CD8-positive, alpha-beta memory T cell (primary cell): ENCODE measurements at places on chromosomes 12 and 14. TPM values are rescaled to one million over a fixed set of nuclear protein-coding genes. Genes with fewer than 3 reads are reported as not detected.

- DNase-seq, result no peak
Observed at GRCh38 chr14:20262642-20263128, 23.6 kb downstream of the OR11H4 start.

DNA sequence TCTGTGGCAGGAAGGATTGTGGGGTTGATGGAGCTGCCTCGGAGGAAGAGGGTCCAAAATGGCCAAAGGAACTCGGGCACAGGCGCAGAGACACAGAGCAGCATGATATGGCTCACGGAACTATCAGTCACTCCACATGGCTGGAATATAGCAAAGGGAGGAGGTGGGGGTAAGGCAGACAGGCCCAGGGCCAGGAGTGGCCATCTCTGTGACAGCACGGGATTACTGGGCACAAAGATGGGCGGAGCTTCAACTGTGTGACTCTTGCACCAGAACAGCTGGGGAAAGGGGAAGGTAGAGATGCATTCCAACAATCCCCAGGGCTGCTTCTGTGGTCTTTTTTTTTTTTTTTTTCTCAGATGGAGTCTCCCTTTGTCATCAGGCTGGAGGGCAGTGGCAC lies 24.8 kb upstream of the EML1 start:
- no peak for DNase-seq

- DNase-seq, result no peak
Observed at GRCh38 chr12:2647186-2647585, 147.6 kb upstream of the FKBP4 start.

GRCh38 chr14:48560421-48560820 lies 885.0 kb upstream of the MDGA2 start:
- no peak for DNase-seq

DNA sequence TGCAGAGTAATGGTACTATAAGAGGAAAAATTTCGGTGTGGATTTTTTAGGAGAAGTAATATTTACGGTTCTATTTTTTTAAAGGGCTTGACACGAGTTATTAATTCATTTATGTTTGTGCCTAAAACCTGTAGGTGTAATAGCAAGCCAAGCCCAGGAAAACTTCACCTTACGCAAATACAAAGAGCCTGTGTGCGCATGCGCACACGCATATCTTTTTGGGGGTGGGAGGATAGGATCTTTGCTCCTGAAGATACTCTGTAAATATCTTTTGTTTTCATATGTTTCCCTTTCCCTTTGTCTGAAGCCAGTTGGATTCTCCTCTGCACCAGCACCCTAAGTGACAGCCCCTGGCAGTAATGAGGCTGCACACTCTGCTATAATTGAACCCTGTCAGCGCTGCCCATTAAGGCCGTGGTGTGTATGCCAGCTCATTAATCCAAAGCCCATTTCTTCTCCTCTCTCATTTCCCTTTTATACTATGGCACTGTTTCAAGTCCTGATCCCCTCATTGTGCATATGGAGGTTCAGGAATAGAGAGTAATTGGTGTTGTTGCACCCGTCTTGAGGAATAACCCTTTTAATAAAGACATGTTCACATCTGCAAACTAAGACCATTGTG lies 327.2 kb upstream of the E2F7 start:
- DNase-seq, result no peak

GRCh38 chr14:96164861-96165490 lies 39.7 kb upstream of the BDKRB2 start:
- no peak for DNase-seq

- no peak for DNase-seq
Observed at GRCh38 chr12:63093711-63094110, 57.3 kb downstream of the AVPR1A start.

GRCh38 chr14:21030531-21030930 lies 514 bp downstream of the TPPP2 start:
- no peak for DNase-seq

- DNase-seq, result no peak
Observed at GRCh38 chr12:116538076-116538591, 21.0 kb upstream of the MAP1LC3B2 start.

DNA sequence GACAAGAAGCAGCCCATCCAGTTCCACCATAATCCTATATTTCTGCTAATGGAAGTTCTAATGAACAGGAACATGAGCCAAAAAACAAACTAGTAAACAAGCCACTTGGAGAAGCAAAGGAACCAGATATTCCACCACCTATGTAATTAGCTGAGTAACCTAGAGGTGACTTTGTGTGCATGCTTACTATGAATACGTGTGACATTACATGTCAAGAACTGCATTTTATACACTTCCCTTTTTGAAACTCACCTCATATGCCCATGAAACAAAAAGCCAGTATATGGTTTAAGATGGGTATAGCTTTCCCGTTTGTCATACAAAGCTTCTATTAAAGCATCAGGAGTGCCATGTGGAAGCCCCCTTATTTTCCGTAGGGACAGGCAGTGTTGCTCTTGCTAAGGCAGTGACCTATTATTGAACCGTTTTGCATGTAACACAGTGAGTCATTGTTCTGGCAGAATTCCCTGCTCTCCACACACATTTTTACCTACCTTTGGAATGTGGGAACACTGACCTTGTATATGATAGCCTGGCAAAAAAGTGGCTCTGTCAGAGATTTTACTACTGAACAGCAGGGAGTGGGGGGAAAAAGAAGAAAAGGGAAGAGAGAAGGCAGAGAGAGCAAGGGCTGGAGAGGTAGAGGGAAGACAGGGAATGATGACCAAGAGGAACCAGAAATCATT lies 34.8 kb upstream of the FRMD6 start:
- no peak for DNase-seq

GRCh38 chr12:112198120-112198733 lies 72.9 kb downstream of the TRAFD1 start:
- peak; percentile 14 for DNase-seq

GRCh38 chr14:21913759-21914158 lies 240.1 kb upstream of the OR4E1 start:
- DNase-seq, result peak; percentile 70

DNA sequence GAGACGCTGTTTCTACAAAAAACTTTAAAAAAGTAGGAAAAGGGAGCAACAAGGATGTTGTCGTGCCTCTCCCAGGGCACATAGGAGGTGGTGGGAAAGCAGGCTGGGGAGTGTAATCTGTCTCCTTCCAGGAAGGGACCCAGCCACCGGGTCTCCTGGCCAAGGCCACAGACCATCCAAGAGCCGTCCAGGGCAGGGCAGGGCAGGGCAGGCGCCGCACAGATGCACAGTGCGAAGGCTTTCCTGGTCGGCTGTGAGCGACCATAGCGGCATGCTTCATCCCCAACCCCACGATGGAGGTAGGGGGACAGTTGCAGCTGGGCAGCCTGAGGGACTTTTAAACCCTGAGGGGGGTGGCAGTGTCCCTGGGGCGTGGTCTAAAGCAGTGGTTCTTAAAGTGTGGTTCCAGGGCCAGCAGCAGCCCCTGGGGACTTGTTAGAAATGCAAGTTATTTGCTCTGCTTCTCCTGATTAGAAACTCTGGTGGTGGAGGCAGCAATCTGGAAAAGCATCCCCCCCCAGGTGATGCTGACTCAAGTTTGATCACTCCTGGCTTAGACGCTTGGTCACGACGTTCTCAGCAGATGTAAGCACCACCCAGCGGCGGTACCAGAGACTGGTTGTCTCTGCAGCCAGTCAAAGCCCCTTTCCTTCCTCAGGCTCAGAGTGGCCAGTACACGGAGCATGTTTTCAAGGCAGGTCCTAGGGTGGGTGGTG lies 197.4 kb upstream of the PRMT8 start:
- DNase-seq, result no peak

- no peak for DNase-seq
Observed at GRCh38 chr14:93286212-93286890, 46.5 kb downstream of the BTBD7 start.

DNA sequence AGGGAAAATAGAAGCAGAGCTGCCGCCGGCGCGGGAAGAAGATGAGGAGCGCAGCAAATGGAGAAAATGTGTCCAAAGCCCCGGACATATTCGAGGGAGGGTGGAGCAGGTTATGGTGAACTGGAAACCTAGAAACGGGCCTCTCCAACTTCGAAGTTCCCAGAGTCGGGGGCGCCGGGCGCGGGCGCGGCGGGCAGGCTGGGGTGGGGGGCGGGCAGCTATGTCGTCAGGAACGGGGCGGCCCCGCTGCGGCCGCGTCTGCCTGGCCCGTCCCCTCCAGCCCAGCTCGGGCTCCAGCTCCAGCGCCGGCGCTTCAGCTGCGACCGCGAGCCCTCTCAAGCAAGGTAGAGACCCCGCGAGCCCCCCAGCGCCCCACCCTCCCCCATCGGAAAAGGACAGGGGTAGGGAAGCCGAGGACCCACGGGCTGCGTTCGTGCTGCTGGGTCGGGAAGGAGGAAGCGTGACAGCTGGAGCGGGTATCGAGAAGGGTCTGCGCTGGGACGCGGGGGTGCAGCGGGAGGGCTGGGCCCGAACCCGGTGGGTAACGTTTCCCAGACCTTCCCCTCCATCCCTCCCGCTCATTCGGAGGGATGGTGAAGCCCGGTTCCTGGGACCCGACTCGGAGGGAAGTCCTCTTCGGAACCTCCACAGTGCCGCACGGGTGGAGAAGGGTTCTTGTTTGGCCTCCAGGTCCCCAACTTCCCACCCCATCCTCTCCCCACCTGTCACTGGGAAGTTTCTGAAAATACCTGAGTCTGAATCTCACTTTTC lies 1.0 kb downstream of the DGKA start:
- no peak for DNase-seq

GRCh38 chr12:132066345-132066685 lies 77.8 kb downstream of the DDX51 start:
- no peak for DNase-seq

GRCh38 chr12:108757856-108758255 lies 26.5 kb upstream of the CORO1C start:
- DNase-seq, result no peak

DNA sequence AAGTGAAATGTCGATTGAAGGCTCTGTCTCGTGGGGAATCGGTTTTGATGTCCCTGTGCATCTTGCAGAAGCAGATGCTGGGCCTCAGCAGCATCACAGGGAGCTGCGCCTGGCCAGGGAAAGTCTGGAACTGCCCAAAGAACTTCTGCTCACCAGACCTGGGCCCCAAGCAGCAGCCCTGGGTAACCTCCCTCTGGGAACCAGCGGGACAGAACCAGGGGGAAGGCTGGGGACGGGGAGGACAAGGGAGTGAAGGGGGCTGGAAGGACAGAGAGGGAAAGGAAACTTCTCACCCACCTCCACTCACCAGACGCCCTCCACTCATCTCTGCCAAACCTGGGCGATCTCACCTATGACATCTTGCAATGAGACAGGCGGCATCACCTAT lies 26.8 kb upstream of the C14orf180 start:
- DNase-seq, result no peak

DNA sequence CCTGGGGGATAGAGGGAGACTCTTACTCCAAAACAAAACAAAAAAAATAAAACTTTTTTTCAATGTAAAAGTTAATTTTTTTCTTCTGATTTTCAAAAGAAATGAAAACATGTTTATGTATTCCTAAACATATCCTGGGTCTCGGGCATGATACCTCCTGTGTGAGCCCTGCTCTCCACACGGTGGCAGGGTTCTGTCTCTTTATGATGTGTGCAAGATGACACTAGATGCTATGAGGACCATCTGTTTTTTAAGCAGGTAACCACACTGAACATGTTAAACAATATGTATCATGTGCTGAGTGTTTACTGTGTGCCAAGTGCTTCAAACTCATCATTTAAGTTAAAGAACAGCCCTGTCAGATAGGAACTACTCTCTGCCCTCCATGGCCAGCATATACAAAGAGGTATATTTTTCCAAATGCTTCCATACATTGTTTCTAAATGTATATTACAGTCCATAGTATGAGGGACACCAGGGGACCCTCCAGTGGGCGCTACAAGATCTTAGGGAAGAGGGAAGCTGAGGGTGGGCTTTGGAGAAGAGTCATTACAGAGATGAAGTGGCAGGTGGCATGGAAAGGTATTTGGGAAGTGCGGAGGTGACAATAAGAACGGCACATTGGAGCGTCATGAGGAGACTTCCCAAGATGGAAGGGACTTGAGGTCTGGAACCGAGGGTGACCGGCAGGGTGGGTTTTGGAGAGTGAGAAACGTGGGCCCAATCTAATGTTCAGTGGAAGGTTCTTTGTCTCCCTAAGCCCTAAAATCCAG lies 28.5 kb downstream of the FOS start:
- no peak for DNase-seq

GRCh38 chr14:100536721-100537445 lies 50.3 kb downstream of the BEGAIN start:
- no peak for DNase-seq

DNA sequence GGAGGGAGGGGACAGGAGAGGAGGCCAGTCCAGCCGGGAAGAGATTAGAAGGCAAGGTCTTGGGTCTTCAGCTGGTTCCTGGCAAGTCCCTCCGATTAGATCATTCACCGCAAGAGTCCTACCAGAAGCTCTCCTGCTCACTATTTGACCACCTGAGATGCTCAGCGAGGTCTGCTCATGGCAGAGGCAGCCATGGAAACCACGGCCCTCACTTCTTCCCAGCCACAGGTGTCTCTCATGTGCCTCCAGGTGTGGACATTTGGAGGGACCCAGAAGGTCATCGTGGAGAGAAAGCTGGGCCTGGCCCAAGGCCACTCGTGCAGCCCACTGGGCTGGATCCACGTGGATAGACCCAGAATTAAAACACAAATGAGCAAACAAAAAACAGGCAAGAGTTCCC lies 99.5 kb downstream of the DICER1 start:
- no peak for DNase-seq

GRCh38 chr12:6963016-6963731 lies 7.3 kb downstream of the PHB2 start:
- no peak for DNase-seq

GRCh38 chr14:27739657-27740156 lies 1026.9 kb upstream of the FOXG1 start:
- DNase-seq, result no peak

DNA sequence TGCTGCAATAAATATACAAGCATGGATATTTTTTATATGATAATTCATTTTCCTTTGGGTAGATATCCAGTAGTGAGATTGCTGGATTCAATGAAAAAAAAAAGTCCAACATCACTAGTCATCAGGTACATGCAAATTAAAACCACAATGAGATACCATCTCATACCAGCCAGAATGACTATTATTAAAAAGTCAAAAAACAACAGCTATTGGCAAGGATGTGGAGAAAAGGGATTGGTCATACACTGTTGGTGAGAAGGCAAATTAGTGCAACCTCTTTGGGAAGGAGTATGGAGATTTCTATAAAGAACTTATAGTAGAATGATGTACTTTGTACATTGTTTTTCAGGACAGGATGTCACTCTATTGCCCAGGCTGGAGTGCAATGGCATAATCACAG lies 531.2 kb upstream of the MGAT4C start:
- no peak for DNase-seq

Gene TPCN1
- 24.1 TPM for total RNA-seq

Gene TTC8
- total RNA-seq, result 5.9 TPM

Gene CCDC85C
- total RNA-seq, result 4.2 TPM

Gene VEZT
- total RNA-seq, result 46.8 TPM

Gene DACT1
- total RNA-seq, result 0.42 TPM

Gene TBC1D30
- total RNA-seq, result 1.7 TPM

Gene SMIM10L1
- total RNA-seq, result 12.8 TPM

Gene TAS2R7
- not detected for total RNA-seq

Gene EGLN3
- total RNA-seq, result 1.6 TPM
